ENCODE measurements at places on chromosomes 3 and 15. TPM values are rescaled to one million over a fixed set of nuclear protein-coding genes. Genes with fewer than 3 reads are reported as not detected.

DNA sequence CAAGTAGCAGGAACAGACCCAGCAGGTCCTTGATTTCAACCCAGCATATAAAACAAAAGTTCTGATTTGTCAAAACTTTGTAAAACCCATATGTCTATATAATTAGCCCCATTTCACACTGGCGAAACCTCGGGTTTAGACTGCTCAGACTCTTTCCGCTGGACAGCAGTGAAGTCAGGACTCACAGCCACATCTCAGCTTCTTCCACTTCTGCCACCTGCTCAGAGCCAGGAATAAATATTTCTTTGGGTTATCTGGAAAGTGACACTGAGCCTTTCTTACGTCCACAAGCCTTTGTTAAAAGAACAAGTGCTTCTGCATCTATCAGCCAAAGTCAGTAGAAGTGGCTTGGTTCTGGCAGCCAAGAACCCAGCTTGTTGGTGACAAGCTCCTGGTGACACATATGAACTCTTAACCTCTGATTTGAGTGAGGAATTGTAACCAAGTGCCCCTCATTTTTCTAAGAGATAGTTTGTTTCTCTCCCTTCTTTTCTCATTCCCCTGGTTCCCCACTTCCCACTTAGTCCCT, 118.1 kb upstream of the CHD2 start:
- DNase-seq = no peak

DNA sequence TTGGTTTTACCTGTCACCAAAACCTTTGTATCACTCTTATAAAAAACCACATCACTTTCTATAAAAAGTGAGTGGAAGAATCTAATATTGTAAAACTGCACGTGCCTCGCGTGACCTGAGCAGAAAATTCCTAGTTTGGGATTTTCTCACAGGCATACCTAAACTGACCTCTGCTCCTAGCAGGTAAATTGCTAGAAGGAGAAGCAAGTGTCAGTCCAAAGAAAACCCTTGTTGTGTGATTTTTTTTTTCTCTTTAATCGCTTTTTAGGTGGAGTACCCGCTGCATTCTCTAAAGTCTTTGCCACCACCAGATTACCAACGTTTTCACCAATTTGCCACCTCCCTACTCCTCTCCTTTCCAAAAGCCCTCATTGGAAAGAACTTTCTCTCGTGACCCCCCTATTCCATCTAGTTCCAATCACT, 534 bp upstream of the UBE2E1 start:
- DNase-seq = no peak

The PLOD2 gene
- 39.0 TPM for total RNA-seq

DNA sequence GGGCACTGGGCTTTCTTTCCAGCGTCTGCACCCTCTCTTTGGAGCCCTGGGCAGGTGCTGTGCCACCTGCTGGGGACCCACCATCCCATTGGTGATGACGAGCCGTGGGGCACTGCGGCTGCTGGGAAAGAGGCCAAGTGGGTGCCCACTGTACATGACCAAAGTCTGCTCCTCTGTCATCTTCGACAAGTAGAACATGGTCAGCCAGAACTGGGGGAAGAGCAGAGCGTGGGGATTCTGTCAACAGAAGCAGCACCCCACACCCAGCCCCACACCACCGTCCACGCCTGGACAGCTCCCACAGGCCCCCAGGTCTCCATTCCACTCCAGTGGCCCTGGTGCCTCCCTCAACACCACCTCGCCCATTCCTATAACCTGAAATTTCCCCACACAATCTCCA, 9.7 kb downstream of the UROC1 start:
- peak; percentile 2 for DNase-seq

DNA sequence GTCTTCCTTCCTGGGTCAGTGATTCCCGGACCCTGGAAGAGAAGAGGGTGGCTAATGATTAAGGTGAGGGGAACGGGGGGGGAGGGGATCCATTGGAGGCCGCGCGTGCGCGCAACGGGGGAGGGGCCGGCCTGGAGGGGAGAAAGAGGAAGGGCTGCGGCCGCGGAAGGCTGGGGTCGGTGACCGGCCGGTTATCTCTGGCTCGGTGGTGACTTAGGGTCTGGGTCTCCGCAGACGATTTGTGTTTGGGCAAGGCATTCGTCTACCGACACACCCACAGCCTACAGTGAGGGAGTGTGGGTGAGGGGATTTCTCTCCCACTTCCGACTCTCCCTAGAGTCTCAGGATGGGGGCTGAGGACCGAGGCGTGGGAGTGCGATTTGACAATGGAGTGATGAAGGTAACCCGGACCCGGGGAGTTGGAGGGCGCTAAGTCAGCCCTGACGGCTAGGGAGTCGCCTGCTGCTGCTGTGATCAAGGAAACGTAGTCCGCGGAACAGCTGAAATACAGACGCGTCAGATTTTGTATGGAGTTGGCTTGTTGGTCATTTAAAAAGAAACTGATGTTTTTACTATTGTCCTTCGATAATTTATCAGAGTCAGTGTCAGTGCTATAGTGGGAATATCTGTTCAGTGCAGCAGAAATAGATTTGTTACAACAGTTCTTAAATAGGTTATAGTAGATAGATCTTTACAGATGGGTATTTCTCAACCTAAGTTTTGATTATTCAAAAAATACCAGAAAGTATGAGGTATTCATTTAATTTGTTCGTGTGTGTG, 733 bp downstream of the RNF111 start:
- peak; percentile 80 for DNase-seq

The C3orf20 gene
- 0.10 TPM for total RNA-seq

The AHSG gene
- total RNA-seq = 0.15 TPM

DNA sequence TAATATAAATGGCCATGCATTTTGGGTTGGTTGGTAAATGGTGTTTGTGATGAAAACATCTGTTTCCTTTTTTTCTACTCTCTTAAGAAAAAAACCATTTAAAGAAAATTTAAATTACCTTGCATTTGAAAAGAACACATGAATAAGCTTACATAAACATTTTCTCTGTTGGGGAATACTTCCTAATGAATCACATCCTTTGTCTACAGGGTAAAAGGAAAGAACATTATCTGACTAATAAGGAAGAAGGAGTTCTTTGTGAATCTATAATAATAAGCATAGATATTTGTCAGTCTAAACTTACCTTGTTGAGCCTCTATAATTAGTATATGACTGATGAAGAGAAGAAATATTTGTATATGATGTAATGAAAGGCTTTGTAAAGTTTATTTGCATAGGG, 254.1 kb upstream of the ZNF717 start:
- DNase-seq = no peak

Measured in left cardiac atrium (tissue), 4 donors.